Ammon's horn (tissue), 1 donor: ENCODE measurements at places on chromosomes 7 and 10.

DNA sequence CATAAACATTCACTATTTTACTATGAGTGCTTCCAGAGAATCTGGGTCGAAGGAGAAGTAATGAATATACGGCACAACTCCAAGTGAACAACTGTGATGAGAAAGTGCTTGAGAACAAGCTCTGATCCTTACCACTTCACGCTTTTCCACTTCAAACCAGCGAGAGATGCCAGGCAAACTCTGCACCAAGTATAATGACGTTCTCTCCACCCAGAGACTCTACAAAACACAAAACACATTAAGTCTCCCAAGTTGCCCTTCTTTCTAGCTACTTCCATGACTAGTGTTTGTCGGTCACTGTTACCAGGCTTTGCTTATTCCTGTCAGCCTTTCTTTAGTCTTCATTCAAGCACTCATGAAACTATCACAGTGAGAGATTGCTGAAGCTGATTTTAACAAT is 193.1 kb upstream of the IMMP2L start:
- DNase-seq = no peak

DNA sequence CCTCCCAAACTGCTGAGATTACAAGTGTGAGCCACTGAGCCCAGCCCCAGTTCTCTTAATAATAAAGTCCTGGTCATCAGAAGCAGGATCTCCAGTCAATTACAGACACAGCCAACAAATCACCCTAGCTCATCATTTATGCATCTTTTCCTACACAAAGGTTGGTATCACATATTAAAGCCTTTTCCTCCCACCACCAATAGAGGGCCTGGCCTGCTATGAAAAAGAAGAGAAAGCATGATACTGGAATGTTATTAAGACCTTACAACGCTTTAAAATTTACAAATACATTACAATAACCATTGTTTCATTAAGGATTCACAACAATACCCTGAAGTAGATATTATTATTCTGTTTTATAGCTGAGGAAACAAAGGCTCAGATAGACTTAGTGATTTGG is 25.9 kb downstream of the VAX1 start:
- no peak for DNase-seq

- peak; percentile 68 for DNase-seq
Measured at GRCh38 chr7:139776486-139777132, 1.2 kb downstream of the HIPK2 start.

DNA sequence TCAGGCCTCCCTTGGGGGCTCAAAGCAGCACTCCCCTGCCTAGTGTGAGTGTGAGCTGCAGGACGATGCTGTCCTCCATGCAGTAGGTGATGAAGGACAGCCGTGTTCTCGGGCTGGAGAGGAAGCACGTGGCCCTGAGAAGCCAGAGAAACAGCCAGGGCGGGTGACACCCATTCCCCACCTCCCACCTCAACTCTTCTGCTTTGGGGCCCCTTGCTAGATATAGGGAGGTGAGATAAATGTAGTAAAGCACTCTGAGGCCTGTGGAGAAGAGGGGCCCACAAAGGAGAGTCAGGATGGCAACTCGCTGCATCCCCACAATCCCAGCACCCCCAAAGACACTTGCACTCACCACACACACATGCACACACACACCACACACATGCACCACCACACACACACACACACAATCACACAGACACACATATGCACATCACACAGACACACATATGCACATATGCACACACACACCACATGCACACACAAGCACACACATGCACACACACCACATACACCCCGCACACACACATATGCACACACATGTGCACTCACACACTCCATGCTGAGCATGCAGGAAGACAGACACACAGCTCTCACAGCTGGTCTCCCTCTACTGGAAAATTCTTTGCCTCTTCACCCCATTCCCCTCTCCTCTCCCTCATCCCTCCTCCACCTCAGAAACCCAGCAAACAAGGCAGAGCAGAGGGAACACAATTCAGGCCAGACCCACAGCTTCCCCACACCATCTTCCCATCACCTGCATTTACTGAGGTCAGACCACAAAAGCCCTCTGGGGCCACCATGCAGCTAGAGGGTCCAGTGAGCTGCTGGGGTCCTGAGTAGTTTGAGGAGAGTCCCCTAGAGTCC is 30.5 kb downstream of the ANXA8 start:
- DNase-seq = no peak

DNA sequence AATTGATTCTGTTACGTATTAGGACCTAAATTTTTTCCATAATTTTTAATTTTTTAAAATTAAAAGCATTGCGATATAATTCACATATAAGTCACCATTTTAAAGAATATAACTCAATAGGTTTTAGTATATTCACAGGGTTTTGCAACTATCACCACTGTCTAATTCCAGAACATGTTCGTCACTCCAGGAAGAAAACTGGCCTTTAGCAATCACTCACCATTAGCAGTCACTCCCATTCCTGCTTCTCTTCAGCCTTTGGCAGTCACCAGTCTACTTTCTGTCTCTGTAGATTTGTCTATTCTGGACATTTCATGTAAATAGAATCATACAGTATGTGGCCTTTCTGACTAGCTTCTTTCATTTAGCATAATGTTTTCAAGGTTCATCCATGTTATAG is 176.5 kb downstream of the EXOC4 start:
- no peak for DNase-seq

DNA sequence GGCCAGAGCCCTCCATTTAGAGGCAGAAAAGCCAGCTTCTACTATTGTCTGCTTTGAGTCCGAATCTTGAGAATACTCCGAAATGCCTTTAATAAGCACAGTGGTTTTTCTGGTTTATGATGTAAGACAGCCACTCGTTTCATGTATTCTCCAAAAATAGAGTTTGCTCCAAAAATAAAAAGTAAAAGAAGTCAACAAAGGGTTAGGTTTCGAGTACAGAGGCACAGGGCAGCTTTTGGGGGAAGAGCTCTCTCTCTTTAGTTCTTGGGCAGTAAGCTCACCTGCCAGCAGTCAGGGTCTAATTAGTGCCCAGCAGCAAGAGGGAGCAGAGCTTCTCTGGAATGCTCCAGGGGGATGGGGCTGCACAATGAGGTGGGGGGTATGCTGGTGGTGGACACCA is 20.2 kb downstream of the CREB3L2 start:
- no peak for DNase-seq
